ENCODE measurements at places on chromosomes 7 and 10. TPM values are rescaled to one million over a fixed set of nuclear protein-coding genes. Genes with fewer than 3 reads are reported as not detected.

GRCh38 chr10:34626158-34626880 is 188.8 kb downstream of the PARD3 start:
- no peak for DNase-seq

GRCh38 chr10:96618653-96619052 is 31.8 kb upstream of the TM9SF3 start:
- no peak for DNase-seq

ADAM12 gene
- 0.65 TPM for total RNA-seq

DNA sequence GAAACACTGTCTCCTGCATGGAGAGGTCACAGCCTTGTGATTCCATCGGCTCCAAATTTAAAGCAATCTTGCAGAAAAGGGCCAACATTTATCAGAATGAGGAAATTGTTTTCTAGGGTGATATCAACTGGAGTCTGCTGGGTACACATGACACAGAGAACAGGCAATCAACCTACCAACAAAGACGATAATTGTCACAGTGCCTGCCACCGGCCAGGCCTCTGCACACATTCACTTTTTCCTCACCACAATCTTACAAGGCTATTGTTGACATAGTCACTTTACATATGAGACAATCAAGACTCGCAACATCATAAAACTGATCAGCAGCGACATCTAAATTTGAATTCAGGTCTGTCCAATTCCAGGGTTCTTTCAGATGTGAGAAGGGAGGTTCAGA is 189.4 kb downstream of the KCNMA1 start:
- no peak for DNase-seq

Measured in lung microvascular endothelial cell (primary cell).